ENCODE measurements at places on chromosomes 6 and 20.

DNA sequence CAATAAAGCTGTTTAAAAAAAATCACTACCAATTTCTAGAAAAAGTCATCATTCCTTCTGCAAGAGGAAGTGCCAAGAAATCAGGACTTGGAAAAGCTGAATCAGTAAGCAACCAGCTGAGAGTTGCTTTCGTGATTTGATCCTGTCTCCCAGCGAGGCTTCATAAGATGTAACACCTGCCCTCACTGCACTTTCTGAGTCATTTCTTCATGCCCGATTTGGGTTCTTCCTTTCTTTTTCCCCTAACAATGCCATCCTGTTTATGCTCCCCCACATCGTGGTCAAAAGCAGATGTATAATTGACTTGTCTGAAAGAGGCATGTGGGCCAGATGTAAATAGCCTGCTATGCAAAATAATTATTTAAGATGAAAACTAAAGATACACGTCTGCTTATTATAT is 52.1 kb downstream of the RIPOR2 start:
- DNase-seq = no peak

GRCh38 chr6:111462770-111463391 is 20.1 kb downstream of the REV3L start:
- no peak for DNase-seq

- no peak for DNase-seq
Observed at GRCh38 chr6:153727885-153728284, 311.2 kb upstream of the OPRM1 start.

DNA sequence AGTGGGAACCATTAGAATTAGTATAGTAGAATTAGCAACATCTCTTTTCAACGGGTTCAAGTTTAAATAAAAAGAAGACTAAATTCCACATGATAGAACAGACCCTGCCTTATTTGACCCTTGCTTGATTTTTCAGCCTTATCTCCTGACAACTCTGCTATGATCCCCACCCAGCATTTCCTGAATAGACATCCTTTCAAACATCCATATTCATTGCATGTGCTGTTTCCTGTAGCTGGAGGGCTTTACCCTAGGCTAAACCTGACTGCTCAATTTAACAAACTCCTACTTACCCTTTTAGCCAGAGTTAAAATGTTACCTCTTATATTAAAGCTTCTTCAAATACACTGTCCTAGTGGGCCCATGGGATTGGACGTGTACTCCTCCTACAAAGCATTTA is 594.8 kb upstream of the ARID1B start:
- DNase-seq = no peak

- no peak for DNase-seq
Observed at GRCh38 chr6:89562093-89562973, 76.2 kb downstream of the LYRM2 start.

DNA sequence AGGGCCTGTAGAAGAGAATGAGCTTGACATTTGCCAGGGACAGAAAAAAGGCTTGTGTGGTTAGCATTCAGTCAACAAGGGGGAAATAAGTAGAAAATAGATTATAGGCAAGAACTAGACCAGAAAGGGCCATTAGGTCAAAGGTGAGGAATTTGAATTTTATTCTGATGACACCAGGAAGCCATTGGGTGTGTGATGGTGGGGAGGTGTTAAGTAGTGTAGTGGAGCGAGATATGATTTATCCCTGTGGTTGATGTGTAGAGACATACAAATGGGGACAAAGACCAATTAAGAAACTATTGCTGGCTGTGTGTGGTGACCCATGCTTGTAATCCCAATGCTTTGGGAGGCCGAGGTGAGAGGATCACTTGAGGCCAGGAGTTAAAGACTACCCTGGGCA is 11.0 kb downstream of the DSTN start:
- no peak for DNase-seq

GRCh38 chr6:166277018-166277417 is 31.2 kb downstream of the PRR18 start:
- no peak for DNase-seq

GRCh38 chr20:9147547-9148024 is 78.7 kb downstream of the PLCB4 start:
- no peak for DNase-seq

- DNase-seq = no peak
Observed at GRCh38 chr6:24339932-24340331, 17.9 kb downstream of the DCDC2 start.

DNA sequence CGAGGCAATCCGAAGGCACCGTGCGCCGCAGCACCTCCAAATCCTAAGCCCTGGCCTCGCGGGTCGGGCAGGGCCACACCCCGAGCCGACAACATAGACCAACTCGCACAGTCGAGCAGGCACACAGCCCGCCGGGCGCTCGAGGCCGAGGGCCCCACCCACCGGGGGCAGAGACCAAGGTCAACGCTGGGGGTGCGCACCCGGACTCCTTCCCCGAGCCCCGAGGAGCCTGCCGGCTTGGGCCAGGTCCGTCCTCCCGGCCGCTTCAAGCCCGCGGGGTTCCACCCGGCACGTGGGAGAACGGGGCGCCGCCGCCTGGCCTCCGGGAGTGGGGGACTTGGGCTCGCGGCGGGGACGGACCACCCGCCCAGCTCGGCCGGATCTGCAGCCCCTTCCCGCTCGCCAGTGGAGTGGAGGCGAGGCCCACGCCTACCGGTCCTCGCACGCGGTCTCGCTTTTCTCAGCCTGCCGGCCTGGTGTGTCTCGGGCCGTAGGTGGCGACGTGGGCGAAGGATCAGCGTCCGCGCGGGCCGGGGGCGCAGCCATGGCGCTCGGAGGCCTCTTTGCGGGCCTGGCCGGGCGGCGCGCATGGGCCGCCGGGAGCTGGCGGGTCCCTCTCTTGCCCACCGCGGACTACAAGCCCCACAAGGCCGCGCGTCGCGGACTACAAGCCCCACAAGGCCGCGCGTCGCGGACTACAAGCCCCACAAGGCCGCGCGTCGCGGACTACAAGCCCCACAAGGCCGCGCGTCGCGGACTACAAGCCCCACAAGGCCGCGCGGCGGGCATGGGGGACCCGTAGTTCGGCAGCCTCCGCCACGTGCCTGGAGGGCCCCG is at the start of gene UCKL1:
UCKL1 (minus strand) TSS at position 590 of the 837 bp plus-strand sequence; CDS start at position 546, 44 bp downstream.
- peak; percentile 92 for DNase-seq

DNA sequence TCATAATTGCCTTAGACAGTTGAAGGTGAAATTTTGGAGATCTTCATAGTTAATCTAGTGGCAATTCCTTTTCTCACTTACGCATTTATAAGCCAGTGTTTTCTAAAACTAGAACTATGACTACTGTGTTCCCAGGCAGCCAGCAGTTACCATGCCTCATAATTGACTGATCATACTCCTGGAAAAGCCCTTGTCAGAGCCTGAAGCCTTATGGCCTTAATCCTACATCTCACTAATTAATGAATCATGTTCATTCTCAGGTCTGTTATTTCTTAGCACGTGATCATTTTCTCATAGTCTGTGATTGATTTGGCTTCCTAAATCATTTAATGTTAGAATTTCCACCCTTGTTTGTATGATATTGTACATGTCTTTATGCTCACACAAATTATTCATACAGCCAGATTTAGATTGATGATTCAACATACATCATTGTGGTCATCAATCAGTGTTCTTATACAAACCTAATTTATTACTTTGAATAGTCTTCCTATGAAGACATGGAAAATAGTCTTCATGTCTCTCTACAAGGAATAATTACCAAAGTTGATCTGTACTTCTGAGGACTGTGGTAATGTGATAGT is 132.6 kb upstream of the ASCC3 start:
- no peak for DNase-seq

- DNase-seq = no peak
Observed at GRCh38 chr6:4606821-4607704, 169.1 kb upstream of the CDYL start.

DNA sequence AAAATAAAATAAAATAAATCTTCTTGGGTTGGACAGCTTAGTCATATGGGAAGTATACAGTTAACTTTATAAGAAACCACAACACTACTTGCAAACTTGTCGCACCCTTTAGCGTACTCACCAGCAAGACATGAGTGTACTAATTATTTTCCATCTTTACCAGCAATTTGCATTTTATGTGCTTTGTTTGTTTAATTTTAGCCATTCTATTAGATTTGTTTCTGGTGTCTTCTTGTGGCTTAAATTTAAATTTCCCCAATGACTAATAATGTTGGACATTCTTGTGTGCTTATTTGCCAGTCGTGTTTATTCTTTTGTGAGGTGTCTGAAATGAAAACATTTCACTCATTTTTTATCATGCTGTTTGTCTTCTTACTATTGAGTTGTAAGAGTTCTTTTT is 1172.2 kb upstream of the CITED2 start:
- no peak for DNase-seq

GRCh38 chr6:96975852-96976251 is 51.3 kb downstream of the KLHL32 start:
- DNase-seq = no peak

GRCh38 chr6:37917566-37917965 is 98.0 kb downstream of the ZFAND3 start:
- no peak for DNase-seq

- no peak for DNase-seq
Observed at GRCh38 chr20:1402149-1402548, 9.3 kb upstream of the FKBP1A start.

GRCh38 chr20:24773168-24773567 is 175.9 kb upstream of the CST7 start:
- no peak for DNase-seq

DNA sequence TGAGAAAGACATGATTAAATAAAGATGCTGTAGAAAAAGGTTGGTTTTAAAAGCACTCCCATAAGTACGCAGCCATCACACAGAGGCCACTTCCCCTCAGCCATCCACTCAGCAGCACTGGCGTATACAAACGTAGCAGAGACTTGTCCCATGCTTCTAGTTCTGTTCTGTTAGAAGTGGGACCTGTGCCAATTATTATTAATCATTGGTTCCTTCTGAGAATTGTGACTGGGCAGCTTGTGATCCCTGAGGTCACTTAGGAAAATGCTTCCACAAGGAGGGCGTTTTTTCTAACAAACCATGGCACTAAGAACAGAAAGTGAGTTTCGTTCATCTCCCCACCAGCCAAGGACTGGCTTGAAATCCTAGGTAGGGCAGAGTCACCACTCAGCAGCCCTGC is 53.9 kb downstream of the FAM120B start:
- no peak for DNase-seq

- no peak for DNase-seq
Observed at GRCh38 chr6:16388488-16388887, 150.1 kb downstream of the GMPR start.

- no peak for DNase-seq
Observed at GRCh38 chr20:43124241-43124640, 65.5 kb downstream of the PTPRT start.

DNA sequence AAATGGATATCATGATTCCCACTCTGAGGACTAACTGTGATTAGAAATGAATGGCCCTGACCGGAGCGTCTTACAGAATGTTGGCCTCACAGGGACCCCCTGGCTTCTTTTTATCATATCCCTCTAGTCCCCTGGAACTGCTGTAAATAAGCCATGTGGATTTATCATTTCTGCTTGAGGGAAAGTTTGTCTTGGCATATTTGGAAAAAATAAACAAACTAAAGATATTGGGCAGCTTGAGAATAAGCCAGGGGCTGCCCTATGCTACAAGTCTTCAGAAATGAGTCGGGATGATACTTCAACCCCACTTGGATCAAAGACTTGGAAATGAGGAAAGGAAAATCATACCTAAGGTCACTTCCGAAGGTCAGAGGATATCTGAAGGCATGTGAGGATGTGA is 179.1 kb downstream of the THBS2 start:
- no peak for DNase-seq

- no peak for DNase-seq
Observed at GRCh38 chr6:8556370-8557013, 121.1 kb upstream of the SLC35B3 start.

DNA sequence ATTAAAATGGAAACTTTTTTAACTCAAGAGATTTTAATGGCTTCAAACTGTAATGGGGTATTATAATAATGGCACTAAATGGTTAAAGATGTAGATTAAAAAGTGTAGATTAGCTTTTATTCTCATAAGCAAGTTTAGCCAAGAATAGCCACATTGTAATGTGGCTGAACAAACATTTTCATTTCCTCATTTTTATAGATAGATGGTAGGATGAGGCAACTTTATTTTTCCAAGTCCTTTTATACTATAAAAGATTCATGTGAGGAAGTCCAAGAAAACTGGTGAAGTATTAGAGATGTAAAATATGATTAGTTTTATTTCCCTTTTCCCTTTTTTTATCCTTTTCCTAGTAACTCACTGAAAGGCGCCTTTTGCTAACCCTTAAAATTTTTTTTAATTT is 88.8 kb downstream of the ATRN start:
- DNase-seq = no peak

GRCh38 chr6:39756582-39756981 is 31.4 kb upstream of the KIF6 start:
- no peak for DNase-seq

- no peak for DNase-seq
Observed at GRCh38 chr20:13865791-13866351, 81.0 kb downstream of the NDUFAF5 start.

- DNase-seq = no peak
Observed at GRCh38 chr6:29559524-29560287, at the start of gene UBD. Gene UBD (minus strand): TSS chr6:29559732. CDS start chr6:29559701, 31 bp downstream.
